Calu3 (cell line): ENCODE measurements at places on chromosomes 6 and 20. TPM values are rescaled to one million over a fixed set of nuclear protein-coding genes. Genes with fewer than 3 reads are reported as not detected.

DNA sequence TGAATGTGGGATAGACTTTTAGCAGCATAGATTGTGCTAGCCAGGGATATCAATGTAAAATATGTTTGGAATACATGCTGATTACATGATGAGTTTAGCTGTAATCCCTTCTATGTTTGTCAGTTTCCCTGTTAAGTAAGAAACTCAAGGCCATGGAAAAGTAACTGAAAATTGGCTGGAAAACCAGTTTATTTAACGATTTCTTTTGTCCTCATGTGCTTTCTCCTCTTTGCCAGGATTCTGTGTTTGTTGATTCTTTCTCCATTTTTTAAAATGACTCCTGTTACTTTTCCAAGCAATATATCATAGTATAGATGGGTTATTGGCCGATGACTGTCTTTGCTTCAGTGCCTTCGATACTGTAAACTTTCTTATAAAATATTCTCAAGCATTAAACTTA lies 87.5 kb downstream of the SAMD5 start:
- DNase-seq = no peak

GRCh38 chr20:24695529-24696225 lies 226.2 kb downstream of the SYNDIG1 start:
- DNase-seq = no peak

- no peak for DNase-seq
Measured at GRCh38 chr20:5703681-5704101, 46.5 kb upstream of the SHLD1 start.

The MAS1 gene
- total RNA-seq = not detected in 2 replicates

- DNase-seq = peak; percentile 45
Measured at GRCh38 chr6:101281266-101281665, 112.2 kb upstream of the GRIK2 start.
